Stimulated activated CD4-positive, alpha-beta T cell treated with anti-CD3 and anti-CD28 coated beads, TNF-alpha, amount 100 ng/mL, for 4 hours (primary cell): ENCODE measurements at places on chromosomes 1 and 21.

- no peak for DNase-seq
Observed at GRCh38 chr1:11790880-11791715, 14.7 kb downstream of the MTHFR start.

DNA sequence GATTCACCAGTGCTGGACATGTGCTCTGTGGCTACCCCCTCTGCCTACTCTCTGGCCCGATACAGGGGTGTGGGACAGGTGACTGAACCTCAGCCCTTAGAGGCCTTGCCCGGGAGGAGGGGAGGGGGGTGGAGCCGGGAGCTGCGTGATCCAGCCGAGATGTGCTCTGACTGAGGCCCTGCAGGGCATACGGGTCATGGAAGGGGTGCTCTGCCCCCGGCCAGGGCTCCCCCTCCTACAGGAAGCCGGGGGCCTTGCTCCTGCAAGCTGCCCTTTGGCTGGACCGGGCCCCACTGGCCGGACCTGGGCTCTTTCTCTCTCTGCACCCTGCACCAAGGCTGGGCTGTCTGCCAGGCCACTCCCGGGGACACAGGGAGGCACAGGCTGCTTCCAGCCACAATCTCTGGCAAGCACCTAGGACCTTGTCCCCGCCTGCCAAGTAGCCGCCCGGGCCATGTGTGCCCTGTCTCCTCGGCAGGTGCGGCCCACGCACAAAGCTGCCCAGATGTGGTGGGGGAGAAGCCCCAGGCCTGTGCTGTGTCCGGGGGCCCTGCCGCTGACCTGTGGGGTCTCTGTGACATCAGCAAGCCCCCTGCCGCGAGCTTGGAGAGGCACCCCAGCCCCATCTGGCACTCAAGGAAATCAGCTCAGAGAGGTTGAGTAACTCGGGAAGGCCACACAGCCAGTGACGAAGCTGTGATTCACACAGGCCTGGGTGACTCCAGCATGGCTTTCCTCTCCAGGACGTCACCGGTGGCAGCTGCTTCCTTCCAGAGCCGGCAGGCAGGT lies 1.5 kb downstream of the SCNN1D start:
- no peak for DNase-seq

GRCh38 chr1:233939451-233939850 lies 35.0 kb downstream of the SLC35F3 start:
- no peak for DNase-seq

DNA sequence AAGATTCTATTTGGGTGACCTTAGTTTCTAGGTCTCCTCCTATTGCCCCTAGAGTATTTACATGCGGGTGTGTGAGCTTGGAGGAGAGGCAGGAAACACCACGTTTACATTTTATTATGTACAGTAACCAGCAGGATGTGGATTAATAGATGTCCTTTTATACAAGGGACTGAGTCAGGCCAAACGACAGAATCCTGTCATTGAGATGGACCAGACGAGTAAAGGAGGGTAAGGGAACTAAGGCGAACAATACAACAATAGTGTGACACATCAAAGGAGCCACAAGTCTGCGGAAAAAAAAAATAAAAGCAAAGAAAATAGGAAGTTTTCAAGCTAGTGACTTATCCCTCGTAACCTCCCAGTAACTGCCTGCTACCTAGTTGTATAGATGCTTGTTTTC lies 151.1 kb downstream of the GABPA start:
- DNase-seq: no peak

DNA sequence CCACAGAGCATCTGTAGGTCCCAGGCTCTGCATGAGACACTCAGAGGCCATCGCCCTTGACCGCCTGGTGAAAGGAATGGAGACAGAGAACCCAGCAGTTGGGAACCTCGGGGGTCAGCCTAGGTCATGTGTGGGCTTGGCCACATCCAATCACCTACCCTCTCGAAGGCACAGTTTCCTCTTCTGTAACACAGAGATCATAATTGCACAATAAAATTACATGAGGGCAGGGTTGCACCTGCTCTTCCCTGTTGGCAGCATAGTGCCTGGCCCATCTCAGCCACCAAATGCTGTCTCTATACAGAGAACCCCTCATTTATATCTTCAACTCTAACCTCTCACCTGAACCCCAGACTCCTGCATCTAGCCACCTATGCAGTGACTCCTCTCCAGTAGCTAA lies 418.1 kb upstream of the VAMP3 start:
- no peak for DNase-seq

DNA sequence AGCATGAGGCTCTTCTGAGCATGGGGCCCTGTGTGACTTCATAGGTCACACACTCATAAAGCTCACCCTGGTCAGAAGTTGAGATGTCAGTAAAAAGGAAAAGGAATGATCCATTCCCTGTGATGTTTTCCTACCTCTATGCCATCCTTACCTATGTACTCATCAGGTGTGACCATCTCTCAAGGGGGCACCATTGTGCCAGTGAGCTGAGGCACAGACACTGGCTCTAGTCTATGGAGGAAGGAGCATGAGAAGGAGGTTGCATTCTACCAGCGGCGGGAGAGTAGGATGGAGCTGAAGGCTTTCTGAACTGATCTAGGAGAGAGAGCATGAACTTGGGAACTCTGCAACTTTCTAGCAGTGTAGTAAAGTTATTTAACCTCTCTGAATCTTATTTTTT lies 65.8 kb upstream of the RGL1 start:
- DNase-seq: no peak

DNA sequence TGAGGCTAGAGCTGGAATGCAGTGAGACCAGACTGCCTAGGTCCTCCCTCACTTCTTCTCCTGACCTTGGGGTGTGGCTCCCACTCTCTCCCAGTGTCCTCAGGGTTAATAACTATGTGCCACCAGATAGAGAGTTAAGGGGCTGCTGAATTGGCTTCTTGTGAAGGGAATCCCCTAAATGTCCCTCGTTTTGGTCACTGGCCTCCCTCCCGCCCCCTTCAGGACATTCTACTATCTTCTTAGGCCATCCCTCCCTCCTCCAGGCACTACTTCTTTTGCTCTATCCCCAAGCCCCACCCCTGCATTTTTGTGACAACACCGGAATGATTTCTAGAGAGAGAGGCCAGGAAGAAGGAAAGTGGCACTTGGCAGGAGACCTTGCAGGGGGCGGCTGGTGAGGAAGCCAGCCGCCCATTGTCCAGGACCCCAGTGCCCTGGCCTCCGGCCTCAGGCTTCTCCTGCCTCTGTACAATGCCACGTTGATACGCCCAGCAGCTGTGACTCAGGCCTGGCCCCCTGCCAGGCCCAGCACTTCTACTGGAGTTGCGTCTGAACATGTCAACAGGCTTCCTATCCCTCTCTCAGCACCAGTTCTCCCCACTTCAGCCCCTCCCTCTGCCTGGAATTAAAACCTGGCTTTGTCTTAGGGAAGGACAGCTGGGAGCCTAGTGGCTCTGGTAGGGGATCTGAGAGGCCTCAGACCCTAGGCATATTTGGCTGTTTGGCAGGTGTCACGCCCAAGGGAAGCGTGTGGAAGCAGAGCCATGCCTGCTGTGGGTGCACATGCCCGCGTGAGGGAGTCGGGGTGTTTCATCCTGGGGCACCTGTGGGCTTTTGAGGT lies 9.1 kb downstream of the LMNA start:
- no peak for DNase-seq

DNA sequence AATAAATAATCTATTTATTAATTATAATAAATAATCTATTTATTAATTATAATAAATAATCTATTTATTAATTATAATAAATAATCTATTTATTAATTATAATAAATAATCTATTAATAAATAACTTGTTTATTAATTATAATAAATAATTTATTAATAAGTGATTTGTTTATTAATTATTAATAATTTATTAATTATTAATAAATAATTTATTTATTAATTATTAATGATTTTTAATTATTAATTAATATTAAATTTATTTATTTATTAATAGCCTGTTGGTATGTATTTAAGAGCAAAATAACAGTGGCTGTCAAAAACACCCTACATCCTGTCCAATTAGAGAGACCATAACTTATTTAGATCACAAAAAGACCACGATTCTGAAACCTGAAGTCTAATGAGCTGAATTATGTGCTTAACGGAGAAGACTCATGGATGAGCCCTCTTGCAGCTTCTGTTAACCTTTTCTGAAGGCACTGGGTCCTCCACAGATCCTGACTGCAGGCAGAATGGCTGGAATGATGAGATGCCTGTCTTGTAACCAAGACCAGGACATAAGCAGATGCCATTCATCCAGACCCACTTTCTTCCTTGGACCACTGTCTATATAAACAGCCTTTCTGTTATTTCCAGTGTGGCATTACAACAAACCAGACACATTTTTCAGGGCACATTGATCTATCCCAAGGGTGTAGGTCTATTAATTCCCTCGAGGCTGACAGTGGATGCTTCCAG lies 134.2 kb downstream of the SETD4 start:
- DNase-seq: no peak

DNA sequence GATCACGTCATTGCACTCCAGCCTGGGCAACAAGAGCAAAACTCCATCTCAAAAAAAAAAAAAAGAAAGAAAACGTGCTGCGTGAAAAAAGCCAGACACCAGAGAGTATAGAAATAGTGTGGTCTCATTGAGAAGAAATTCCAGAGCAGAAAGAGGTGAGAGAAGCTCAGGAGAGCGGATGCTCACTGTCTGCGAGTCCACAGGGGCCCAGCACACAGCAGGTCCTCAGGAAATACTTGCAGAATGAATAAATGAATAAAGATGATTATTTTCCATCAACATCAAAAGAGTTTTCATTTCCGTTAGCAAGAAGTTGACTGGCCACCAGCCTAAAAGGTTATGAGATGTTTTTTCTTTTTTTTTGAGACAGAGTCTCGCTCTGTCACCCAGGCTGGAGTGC lies 14.4 kb downstream of the CASP9 start:
- DNase-seq: no peak

- DNase-seq: no peak
Observed at GRCh38 chr1:96722958-96723357, 1.4 kb downstream of the PTBP2 start.

GRCh38 chr1:33633019-33633801 lies 160.8 kb downstream of the ZSCAN20 start:
- peak; percentile 66 for DNase-seq

DNA sequence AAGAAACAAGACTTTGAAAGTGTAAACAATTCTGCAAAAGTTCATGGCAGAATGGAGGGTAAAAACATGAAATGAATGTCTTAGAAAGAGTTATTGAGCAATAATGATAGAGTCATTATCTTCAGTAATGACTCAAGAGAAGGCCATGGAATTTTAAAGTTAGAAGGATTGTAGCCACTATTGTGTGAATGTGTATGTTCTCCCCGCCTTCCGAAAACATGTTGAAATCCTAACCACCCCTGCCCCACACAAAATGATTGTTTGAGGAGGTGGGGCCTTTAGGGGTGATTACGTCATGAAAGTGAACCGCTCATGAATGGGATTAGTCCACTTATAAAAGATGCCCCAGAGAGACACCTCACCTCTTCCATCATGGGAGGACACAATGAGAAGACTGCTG lies 93.8 kb upstream of the CCDC190 start:
- no peak for DNase-seq

GRCh38 chr1:20949871-20950590 lies 162.9 kb upstream of the HP1BP3 start:
- DNase-seq: no peak

- DNase-seq: no peak
Observed at GRCh38 chr1:234683861-234684632, 74.1 kb upstream of the IRF2BP2 start.

- DNase-seq: no peak
Observed at GRCh38 chr21:45894450-45894825, 87.1 kb upstream of the COL6A1 start.

- no peak for DNase-seq
Observed at GRCh38 chr1:174158767-174159251, 511 bp upstream of the RABGAP1L start.

DNA sequence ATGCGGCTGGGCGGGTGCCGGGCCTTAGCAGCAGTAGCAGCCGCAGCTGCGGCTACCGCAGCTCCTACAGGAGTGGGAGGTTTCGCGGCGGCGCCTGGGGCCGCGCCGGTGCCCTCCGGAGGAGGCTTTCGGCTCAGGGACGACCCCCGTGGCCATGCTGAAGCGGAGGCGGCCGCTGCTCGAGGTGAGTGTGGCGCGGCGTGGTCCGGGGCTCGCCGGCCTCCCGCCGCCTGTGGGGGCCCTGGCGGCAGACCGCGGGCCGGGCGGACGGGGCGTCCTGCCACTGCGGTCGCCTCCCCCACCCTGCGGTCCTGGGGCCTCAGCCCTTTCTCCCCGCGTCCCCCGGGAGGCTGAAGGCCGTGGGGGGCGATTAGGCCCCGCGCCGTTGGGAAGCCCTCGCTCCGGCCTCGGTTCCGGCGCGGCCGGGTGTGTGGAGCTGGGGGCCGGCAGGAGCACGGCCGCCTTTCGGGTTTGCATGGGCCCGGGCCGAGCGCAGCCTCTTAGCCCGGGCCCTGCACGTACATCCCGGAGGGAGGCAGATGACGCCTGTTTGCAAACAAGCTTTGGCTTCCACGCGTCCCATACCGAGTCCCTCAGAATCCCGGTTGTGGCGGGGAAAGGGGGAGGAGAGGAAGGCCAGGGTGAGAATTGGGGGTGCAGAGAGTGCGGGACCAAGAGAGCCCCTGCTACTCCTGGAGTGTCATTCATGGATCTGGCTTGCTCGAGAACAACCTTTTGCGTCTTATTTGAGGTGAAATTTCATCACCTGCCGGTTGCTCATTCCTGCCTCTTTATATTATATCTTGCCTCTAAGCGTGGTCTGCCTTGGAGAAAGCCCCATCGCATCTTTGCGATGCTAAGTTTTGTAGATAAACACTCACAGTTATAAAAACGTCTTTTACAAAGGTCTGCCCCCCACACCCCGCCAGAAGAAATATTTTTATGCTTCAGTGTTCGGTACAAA lies 613 bp downstream of the ZFYVE9 start:
- DNase-seq: no peak

DNA sequence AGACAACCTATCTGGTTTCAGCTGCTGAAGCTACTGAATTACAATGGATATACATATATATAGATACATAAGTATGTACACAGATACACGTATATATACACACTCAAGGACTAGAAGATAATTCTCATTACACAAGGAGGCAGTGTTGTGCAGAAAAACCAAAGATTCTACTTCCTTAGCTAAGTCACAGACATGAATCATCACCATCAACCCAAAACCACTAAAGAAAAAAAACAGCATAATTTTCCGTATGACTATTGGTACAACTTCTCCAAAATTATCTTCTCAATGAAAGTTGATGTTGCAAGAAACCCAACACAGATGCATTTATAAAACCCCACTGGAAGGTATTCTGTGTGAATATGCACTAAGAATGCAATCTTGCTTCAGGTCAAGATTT lies 36.8 kb upstream of the RPF1 start:
- no peak for DNase-seq

- DNase-seq: peak; percentile 36
Observed at GRCh38 chr1:157490467-157491165, 61.7 kb downstream of the FCRL5 start.
